HL-60 (cell line): ENCODE measurements at places on chromosomes 6 and 20.
A peak's percentile ranks its signal among the peaks of the same experiment; 100 is the strongest.

GRCh38 chr6:45961125-45961524 is 54.5 kb downstream of the CLIC5 start:
- no peak for DNase-seq

DNA sequence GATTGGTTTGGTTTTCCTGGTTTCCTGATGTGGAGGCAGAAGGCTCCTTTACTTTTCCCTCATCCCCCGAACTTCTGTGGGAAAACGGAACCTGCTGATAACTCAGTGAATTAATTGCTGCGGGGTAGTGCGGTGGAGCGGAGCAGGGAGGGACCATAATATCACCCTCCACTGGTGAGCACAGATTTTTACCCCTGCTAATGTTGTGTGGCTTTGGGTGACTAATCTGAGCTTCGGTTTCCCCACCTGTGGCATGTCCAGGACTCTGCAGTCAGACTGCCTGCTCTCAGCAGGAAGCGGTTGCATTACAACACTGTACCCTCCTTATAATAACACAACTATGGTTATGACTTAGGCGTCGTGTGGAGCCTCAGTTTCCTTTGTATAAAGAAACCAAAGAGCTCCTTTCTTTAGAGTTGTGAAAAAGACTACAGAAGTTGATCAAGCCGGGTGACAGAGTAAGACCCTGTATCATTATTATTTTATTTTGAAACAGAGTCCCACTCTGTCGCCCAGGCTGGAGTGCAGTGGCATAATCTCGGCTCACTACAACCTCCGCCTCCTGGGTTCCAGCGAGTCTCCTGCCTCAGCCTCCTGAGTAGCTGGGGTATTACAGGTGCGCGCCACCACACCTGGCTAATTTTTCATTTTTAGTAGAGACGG is 2.2 kb upstream of the ID1 start:
- DNase-seq, result peak; percentile 81

DNA sequence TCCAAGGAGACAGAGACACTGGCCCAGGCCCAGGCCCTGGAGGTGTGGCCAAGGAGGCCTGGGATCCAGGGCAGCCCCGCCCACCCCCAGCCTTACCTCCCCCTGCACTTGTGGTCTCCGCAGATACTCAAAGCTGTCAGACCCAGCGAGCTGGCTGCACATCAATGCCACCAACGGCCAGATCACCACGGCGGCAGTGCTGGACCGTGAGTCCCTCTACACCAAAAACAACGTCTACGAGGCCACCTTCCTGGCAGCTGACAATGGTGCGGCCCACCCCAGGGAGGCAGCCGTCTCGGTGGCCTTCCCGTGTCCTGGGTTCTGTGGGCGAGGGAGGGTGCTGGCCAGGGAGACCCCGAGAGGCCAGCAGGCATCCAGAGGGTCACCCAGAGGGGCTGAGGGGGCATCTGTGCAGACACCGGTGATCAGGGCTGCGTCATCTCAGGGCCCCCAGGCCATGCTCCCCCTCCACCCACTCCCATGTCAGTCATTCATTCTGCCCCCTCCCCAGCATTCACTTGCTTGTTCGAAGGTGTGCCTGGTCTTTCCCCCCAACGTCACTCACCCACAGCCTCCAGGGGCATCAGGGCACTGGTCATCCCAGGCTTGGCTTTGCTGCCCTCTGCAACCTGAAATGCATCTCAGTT is 141.3 kb downstream of the TAF4 start:
- no peak for DNase-seq

DNA sequence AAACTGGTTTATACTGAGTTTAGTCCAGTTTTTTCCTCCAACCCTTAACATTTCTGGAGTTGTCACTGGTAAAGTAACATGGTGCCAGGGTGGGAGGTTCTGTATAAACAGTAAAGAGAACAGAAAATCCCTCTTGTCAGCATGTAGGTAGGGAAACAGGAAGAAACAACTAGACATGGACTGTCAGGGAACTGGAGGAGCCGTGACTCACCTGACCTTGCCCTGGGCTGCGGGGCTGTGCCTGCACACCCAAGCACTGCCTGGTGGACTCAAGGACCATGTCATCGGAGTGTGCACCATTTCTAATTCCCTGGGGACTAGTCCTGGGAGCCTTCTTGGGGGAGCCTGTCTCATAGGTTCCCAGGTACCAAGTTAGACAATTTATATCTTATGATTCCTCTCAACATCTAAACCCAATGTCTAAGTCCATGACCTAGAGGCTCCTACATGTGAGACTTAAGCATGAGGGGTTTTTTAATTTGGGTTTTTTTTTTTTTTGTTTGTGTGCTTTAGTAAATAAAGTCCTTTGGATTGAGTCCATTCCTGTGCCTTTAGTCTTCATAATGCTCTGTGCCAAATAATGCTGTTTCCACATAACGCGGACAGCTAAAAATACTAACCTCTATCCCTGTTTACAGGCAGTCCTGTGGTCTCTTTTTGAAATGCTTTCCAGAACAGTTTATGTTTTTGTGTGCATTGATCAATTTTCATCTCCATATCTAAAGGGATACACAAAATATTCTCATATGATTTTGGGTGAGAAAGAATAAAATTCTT is 136.9 kb upstream of the SUPT3H start:
- no peak for DNase-seq

DNA sequence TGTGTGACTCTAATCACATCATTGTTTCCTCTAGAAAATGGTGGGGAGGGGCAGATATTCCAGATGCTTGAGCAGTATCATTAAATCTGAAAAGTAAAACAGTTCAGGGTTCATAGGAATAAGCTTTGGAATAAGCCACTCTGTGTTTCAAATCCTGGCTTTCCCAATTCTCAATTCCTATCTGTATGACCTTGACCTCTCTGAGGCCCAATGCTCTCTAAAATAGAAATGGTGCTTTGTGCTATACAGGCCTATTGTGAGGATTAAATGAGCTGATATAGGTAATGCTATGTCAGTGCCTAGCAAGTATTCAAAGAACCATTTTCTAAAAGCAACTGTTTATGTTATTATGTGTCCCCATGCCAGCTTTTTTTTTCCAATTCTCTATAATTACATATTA is 209.0 kb upstream of the PRSS16 start:
- no peak for DNase-seq

DNA sequence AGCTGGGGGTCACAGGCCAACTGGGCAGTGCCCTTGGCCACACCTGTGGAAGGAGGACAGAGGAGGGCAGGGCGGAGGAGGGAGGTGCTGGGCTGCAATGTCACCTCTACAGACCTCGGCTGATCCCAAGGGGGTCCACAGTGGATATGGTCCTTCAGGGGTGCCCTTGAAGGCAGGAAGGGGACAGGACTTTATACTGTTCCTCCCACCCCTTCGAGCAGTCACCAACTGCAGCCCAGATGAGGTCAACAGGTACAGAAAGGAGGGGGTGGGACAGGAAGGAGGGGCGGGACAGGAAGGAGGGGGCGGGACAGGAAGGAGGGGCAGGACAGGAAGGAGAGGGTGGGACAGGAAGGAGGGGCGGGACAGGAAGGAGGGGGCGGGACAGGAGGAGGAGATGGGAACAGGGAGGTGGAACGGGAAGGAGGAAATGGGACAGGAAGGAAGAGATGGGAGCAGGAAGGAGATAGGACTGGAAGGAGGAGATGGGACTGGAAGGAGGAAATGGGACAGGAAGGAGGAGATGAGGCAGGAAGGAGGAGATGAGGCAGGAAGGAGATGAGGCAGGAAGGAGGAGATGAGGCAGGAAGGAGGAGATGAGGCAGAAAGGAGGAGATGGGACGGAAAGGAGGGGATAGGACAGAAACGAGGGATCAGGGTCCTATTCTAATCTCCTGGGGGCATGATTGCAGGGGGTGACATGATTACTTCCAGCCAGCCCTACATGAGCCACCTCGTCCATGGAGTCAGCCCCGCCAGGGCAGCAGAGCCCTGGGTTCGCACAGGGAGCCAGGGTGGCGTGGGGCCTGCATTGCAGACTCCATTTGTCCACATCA is 19.4 kb upstream of the MRGBP start:
- DNase-seq, result peak; percentile 84

DNA sequence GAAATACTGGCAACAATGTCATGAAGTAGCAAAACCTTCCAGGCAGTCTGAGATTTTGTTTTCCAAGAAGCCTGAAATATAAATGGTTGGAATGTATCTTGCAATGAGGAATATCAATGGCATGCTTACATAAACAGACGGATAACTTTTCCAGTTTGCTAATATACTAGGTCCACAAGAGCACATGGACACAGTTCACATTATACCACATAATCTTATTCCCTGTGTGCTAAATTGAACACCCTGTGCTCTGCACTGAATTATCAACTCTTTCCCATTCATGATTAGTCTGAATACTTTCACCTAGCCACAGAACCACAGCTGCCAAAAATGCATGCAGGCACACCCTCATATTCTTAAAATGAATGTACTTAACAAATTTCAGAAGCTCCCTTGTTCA is 274.3 kb downstream of the COL12A1 start:
- no peak for DNase-seq

DNA sequence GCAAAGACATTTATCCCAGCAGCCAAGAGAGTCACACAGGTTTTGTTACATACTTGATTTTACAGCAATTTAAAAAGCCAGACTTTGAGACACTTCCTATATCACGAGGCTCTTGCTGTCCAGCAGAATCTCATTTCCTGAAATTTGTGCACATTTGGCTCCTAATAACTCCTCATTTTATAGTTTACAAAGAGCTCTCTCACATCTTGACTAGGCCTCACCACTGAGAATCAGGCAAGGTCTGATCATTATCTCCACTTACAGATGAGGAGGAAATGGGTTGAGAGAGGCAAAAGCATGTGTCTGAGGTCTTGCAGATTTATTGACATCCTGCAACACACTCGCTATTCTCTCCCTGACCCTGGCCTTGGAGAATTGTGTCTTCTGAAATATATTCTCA is 426.8 kb downstream of the MAFB start:
- DNase-seq, result no peak

DNA sequence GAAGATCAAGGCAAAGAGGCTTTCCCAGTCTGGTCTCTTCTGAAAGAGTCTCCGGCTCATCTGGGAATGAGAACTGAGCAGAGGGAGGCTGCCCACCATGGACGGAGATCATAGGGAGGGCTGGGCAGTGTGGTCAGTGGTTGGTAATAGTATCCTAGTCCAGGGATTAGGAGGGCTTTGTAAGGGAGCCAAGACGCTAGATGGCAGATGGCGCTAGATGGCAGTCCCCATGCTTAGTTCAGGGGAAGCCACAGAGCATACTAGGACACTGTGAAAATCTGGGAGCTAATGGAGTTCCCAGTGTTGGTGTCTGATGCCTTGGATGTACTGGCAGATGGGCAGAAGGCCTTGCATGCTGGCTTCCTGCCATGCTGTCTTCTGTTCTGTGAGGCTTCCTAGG is 21.7 kb upstream of the DAAM2 start:
- no peak for DNase-seq

- DNase-seq, result no peak
Measured at GRCh38 chr6:40359808-40360207, 227.4 kb downstream of the LRFN2 start.

DNA sequence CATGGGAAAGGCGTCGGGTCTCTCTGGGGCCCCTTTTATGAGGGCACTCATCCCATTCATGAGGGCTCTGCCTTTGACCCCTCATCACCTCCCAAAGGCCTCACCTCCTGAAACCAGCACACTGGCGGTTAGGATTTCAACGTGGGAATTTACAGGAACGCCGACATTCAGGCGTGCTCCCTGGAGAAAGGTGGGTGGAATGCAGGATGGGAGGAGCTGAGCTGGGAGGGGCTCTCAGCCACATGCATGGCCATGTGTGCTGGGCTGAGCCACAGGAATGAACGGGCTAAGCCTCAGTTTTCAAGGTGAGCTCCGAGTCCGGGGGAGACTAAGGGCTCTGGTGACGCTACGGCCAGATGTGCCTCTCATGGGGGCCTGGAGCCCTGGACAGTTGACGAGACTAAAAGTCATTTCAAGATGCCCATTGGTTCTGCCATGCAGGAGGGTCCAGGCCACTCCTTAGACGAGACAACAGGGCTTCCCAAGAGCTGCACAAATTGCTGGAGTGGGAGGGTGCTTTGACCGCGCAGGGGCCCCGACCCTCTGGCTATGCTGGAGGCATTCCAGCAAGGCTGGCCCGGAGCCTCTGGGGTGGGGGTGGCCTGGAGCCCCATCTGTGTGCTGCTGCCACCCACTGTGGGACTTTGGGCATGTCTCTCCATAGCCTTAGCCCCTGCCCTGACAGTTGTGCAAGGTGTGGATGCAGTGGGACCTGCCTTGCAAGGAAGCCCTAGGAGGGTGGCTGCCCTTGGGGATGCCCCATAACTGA is 3.8 kb upstream of the ARFGAP1 start:
- DNase-seq, result no peak

- DNase-seq, result no peak
Measured at GRCh38 chr6:160060920-160061447, 60.6 kb upstream of the SLC22A1 start.

GRCh38 chr20:53524589-53525312 is 68.9 kb downstream of the ZNF217 start:
- no peak for DNase-seq

DNA sequence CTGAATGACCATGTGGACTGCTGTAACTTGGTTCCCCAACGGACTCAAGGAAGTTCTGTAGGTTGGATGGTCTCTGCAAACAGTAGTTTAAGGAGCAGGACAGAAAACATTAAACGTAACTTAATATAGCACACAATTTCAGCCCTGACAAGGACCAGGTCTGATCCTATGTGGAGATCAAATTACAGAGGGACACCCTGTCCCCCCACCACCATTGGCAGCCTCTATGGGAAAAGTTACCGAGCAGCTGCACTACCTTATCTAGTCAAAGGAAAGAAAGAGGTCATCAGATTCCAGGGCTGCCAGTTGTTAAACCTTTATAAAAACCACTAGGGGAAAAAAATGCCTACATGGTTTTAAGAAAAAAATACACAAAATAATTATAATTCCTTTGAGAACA is 191.5 kb upstream of the RSPO3 start:
- no peak for DNase-seq

- DNase-seq, result no peak
Measured at GRCh38 chr6:154382740-154383139, 26.1 kb upstream of the IPCEF1 start.

DNA sequence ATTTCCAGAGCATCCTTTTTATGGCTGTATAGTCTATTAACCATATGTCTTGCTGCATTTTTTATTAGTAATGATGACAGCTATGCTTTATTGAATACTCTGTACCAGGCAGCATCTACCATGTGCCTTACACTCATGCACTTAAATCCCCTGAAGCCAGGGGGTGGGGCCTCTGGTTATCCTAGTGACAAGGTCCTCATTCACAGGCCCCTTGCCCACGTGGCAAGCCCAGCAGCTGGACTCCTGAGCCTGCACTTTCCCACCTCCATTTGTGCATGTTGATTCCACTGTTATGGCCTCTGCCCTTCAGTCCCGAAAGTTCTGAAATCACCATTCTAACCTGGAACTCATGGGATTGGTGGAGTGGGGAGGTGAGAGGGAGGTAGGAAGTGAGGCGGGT is 22.3 kb downstream of the ACTR5 start:
- DNase-seq, result no peak

- DNase-seq, result peak; percentile 32
Measured at GRCh38 chr20:31667315-31668285, 29.9 kb downstream of the COX4I2 start.
